ENCODE measurements at places on chromosomes 6 and 20. TPM values are rescaled to one million over a fixed set of nuclear protein-coding genes. Genes with fewer than 3 reads are reported as not detected.

The ANGPT4 gene
- total RNA-seq = under 0.01 TPM

The CALHM4 gene
- total RNA-seq = not detected

The RIPPLY2 gene
- 0.74 TPM for total RNA-seq

The PSORS1C1 gene
- total RNA-seq = 0.15 TPM

The PPP1R16B gene
- not detected for total RNA-seq

The GPX5 gene
- total RNA-seq = not detected

The ESR1 gene
- under 0.01 TPM for total RNA-seq

The GPR6 gene
- not detected for total RNA-seq

The SLC25A27 gene
- 2.4 TPM for total RNA-seq

The MUCL3 gene
- not detected for total RNA-seq

The BPIFB4 gene
- not detected for total RNA-seq

The BMP2 gene
- 2.2 TPM for total RNA-seq

The JAG1 gene
- total RNA-seq = 3.9 TPM

The CNR1 gene
- 0.45 TPM for total RNA-seq
